Activated CD4-positive, CD25-positive, alpha-beta regulatory T cell treated with anti-CD3 and anti-CD28 coated beads, Interleukin-2, amount 50 U/mL, for 24 hours (primary cell): ENCODE measurements at places on chromosomes 4 and X.

DNA sequence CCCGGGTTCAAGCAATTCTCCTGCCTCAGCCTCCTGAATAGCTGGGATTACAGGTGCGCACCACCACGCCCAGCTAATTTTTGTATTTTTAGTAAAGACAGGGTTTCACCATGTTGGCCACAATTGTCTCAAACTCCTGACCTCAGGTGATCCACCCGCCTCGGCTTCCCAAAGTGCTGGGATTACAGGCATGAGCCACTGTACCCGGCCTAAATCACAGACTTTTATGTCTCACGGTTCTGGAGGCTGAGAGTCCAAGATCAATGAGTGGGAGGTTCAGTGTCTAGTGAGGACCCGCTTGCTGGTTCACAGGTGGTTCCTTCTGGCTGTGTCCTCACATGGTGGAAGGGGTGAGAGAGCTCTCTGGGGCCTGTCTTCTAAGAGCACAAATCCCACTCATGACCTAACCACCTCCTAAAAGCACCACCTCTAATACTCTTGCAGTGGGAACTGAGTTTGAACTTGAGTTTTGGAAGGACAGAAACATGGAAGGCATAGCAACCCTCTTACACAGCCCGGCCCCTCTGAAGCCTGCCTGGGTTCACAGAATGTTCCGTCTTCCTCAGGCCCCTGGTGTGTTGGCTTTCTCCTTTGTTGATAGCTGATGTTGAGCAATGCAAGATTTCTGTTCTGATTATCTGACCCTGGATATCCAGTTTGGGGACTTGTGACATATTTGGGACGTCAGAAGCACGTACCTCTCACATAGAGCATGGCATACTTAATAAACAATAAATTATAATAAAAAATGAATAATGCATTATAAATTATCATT, 1.9 kb upstream of the AKAP17A start:
- ATAC-seq = no peak

DNA sequence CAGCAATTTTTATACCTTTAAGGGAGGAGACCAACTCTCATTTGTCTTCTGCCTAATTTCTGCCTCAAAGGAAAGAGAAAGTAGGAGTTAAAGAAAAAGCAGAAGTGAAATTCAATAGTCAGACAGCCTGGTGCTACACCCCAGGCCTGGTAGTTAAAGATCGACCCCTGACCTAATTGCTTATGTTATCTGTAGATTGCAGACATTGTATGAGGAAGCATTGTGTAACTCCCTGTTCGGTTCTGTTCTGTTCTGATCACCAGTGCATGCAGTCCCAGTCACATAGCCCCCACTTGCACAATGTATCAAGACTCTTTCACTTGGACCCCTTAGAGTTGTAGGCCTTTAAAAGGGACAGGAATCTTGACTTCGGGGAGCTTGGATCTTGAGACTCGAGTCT, 335.9 kb upstream of the AR start:
- no peak for ATAC-seq

- ATAC-seq = no peak
These were observed 20.2 kb downstream of the FBXW7 start for GRCh38 chr4:152515678-152516077.

GRCh38 chr4:56692576-56692975, 11.5 kb upstream of the HOPX start:
- no peak for ATAC-seq

DNA sequence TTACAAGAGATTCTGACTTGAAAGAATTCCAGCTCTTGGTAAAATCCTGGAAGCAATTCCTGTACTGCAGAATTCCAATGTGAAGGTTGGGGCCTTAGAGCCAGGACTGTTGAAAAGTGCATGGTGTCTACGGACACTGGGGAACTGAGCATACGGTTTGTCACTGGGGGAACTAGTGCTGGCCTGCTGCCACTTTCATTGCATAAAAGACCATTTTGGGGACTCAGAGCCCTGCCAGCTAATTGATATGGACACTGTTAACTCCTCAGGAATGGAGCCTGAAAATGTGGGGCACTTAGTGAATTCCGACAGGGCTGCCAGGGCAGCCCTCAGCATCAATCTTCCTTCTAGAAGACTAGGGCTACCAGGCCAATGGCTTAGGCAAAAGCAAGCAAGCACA, 55.9 kb downstream of the AMOT start:
- no peak for ATAC-seq

DNA sequence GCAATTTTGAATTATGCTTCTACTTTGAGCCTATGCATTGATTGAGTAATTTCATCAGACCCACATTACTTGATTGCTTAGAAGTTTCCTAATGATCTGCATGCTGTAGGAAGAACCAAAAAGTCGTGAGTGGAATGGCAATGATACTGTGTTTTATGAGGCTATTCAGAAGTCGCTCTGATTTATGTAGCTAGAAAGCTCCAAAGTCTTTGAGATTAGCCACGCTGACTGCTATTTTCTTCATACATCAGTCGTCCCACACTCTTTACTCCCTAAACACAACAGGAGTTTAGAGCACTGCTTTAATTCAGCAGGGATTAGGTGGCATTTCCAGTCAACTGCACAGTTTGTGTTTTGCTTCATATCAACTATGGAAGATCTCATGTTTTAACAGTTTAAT, 4.1 kb downstream of the GRID2 start:
- no peak for ATAC-seq

DNA sequence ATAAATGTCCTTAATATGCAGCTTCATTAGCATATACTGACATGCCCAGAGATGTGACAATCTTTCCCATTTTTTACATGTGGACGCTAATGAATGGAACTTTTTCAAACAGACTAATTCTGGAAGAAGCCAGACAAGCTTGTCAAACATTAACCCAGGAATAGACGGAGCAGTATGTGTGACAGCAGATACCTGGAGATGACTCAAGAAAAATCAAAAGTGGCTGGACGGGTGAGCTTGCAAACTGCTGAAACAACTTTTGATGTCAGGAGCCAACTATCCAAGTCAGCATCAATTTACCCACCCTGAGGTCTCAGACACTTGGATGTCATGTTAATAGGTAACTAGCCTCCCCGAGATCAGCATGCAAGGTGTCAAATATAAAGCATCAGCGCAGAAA, 183.0 kb downstream of the PACRGL start:
- ATAC-seq = no peak

DNA sequence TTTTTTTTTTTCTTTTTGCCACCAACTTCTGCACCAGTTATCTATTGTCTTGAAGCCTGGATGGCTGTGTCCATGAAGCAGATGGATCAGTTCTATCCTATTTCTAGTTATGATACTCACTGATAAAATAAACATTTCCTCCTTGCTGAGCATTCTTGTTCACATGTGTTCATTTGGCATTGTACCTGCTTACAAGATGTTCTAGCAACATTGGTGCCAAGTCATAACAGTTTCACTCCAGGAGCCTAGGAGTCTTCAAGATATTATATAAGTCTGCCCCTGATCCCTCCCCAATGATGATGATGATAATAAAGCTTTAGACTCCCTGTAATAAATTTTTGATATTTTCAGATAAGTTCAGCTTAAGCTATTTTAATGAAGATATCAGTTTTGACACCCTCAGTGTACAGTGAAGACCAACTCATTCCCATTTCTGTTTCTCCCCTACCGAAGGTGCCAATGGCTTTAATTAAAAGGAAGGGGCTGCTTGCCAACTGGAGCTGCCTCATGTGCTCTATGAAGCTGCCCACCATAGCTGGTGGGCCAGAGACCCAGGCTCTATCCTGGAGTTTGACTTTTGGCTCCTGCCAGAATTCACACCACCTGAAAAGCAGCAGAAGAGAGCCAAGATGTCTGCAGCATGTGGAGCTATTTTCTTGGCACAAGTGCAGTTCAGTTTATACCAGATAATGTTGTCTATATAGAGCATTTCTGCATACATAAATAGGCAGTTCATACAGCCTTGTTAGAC, 265.4 kb upstream of the TET2 start:
- ATAC-seq = no peak

DNA sequence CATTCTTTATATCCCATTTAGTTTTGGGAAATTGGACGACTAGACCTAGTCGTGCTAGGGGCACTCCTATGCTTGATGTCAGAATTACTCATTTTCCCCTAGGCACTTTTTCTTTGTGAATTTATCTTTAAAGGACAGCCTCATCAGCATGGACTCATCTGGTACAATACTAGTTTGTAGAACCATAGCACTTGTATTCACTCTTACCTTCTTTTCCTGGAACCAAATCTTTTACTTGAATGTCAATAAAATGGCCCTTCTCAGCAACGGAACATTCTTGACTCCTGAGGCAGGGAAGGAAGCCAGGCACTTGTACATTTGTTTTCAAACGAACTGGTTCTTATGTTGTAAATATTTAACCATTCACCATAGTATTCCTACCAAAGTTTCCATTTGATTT, 187.1 kb downstream of the SHROOM3 start:
- ATAC-seq = no peak

GRCh38 chrX:34848281-34848680, 94.3 kb upstream of the FAM47B start:
- no peak for ATAC-seq

DNA sequence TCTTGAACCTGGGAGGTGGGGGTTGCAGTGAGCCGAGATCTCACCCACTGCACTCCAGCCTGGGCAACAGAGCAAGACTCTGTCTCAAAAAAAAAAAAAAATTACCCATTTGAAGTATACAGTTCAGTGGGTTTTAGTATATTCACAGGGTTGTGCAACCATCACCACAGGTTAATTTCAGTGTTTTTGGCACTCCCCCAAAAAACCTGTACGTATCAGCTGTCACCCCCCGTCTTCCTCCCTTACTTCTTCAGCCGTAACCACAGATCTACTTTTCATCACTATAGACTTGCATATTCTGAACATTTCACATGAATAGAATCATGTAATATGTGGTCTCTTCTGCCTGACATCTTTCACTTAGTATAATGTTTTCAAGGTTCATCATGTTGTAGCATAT, 11.7 kb upstream of the PTTG2 start:
- ATAC-seq = no peak

GRCh38 chr4:141909541-141909940, 273.2 kb downstream of the IL15 start:
- ATAC-seq = no peak

DNA sequence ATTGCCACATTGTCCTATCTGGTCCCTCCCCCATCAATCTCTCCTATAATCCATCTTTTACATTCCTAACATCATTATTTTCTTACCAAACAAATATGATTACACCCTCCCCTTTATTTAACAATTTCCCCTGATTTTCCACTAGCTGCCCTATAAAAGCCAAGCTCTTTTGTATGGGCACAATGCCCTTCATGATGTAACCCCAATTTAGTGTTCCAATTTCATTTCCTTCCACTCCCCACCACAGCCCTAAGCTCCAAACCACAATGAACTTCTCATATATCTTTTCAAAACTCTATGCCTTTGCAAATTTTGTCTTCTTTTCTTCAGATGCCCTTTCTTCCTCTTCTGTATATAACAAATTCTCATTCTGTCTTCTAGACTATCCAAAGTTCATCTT, 39.5 kb upstream of the PTPN13 start:
- no peak for ATAC-seq

DNA sequence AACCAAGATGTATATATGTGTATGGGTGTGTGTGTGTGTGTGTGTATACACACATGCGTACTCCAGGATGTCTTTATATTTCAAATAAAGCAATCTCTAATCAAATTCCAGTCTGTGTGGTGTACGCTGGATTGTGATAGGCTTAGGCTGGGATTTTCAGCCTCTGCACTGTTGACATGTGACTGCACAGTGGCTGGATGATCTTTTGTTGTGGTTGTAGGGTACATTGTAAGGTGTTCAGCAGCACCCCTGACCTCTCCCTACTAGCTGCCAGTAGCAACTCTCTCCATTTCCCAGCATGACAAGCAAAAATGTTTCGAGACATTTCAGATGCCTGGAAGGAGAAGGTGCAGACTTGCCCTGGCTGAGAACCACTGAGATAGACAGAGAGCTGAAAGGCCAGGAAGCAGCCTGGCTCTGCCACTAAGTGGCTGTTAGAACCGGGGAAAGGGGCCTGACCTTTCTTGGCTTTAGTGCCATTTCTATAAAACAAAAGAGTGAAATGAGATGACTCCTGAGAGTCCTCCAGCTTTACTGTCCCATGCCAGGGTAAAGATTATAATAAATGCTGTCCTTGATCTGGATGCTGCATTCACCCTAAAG, 10.5 kb downstream of the PGM2 start:
- ATAC-seq = no peak

GRCh38 chrX:64976673-64977040, 407 bp upstream of the ZC4H2 start:
- ATAC-seq = no peak

- ATAC-seq = no peak
These were observed 436.2 kb downstream of the KCNIP4 start for GRCh38 chr4:21512353-21512752.

DNA sequence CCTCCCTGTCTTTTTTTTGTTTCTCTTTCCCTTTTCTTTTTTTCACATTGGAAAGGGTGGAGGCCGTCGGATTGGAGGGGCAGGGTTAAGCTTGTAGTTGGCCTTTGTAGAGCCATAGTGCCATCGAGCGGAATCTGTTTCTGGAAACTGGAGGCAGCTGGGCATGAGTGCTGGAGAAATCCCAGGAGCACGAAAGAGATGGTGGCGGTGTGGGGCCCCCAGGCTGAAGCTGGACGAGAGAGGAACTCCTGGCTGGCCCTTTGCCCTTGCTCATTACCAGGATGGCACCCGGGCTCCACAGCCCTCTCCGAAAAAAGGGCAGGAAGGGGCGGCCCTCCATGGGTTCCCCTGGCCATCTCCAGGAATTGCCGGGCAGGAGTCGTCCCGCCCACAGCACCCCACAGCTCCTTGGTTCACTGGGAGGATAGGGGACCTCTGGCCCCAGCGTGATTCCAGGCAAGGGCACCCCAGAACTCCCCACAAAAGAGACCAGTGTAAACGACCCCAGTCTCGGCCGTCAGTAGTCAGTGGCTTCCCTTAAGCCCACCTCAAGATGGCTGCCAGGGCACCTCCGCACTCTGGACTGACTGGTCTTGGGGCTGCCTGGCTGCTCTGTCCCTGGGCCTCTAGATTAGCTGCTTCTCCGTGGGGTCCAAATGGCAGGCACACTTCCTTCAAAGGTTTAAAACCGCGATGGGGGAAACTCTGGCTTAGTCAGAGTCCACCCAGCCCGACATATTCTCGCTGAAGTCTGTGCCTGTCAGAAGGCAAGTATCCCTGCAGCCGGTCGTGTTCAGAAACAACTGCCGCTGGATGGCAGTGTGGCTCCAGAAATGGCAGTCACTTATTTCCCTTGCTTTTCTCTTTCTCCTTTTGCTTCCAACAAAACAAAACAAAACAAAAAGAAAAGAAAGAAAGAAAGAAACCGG, 74.1 kb downstream of the NBDY start:
- ATAC-seq = no peak
